ENCODE measurements at places on chromosomes 7 and 10.
A peak's percentile ranks its signal among the peaks of the same experiment; 100 is the strongest.

- no peak for DNase-seq
Observed at GRCh38 chr10:105964009-105964408, 1200.5 kb downstream of the SORCS1 start.

DNA sequence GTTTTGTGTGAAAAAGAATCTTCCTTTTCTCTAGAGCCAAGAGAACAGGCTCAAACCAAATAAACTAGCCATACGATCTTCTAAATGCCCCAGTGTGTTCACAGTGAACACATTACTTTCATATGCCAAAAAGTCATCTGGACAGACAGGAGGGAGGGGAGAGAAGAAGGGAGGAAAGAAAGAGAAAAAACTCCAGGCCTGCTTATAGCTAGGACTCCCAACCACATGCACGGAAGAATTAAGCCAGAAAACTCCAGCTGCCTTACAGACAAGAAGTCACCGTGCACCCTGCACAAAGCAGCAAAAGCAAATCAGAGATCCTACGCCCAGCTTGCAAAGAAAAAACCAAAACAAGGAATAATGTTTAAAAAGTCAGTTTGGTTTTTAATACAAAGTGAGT is 34.3 kb downstream of the SNX8 start:
- DNase-seq = no peak

- DNase-seq = no peak
Observed at GRCh38 chr10:121771966-121772365, 155.9 kb downstream of the ATE1 start.

DNA sequence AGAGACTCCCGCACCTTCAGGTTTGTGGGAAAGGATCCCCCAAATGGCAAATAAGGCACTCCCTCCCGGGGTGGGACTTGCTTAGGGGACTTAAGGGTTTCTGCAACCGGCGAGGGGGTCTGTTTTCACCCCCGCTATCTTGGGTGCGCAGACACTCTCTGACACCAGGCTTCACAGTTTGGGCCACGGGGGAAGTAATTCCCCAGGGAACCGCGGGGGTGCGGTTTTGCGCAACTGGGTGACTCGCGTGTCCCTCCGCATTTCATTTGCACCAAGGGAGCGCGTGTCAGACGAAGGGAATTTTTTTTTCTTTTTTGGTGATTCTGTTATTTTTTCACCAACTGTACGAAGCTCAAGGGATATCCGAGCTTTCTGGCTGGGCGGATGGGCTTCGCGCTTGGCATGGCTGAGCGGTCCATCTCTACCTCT is 1.7 kb downstream of the GRM8 start:
- no peak for DNase-seq

- DNase-seq = no peak
Observed at GRCh38 chr10:56142092-56142728, 218.8 kb downstream of the ZWINT start.

GRCh38 chr10:26467639-26468038 is 29.5 kb downstream of the APBB1IP start:
- DNase-seq = no peak

DNA sequence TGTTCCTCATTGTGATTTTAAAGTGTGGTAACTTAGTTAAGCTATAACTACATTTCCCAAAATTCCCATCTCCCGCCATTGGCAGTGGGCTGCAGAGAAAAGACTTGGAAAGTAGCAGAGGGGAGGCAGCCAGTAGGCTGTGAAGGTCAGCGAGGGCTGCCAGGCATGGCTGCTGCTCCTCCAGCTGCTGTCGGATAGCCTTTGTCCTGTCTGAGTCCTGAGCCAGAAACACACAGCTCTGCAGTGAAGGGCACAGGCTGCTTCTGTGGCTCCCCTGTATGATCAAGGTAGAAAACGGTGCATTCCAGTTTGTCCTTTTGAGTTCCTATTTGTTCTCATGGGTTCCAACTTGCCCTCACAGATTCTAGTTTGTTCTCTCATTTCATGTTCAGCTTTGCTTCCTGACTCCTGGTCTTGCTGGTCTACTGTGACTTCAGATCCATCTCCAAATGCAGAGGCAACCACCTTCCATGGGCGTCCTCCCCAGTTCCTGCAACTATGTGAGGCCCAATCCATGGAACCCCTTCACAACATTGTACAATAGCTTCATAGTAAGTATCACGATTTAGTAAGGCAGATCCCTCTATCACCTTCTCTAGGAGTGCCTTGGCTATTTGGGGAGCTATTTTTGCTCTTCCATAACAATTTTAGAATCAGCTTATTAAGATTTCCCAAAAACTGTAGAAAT is 31.7 kb downstream of the SYPL1 start:
- DNase-seq = no peak

DNA sequence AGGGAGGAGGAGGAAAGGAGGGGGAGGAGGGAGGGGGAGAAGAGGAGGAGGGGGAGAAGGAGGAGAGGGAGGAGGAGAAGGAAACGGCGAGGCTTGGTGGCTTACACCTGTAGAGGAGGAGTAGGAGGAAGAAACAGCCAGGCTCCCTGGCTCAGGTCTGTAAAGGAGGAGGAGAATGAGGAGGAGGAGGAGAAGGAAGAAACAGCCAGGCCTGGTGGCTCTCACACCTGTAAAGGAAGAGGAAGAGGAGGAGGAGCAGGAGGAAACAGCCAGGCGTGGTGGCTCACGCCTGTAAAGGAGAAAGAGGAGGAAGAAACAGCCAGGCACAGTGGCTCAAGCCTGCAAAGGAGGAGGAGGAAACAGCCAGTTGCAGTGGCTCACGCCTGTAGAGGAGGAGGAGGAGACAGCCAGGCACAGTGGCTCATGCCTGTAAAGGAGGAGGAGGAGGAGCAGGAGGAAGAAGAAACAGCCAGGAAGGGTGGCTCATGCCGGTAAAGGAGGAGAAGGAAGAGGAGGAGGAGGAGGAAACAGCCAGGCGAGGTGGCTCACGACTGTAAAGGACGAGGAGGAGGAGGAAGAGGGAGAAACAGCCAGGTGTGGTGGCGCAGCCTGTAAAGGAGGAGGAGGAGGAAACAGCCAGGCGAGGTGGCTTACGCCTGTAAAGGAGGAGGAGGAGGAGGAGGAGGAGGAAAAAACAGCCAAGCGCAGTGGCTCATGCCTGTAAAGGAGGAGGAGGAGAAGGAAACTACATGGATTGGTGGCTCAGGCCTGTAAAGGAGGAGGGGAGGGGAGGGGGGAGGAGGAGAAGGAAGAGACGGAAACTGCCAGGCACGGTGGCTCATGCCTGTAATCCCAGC is 14.9 kb upstream of the CRCP start:
- DNase-seq = peak; percentile 91

GRCh38 chr10:4512671-4513240 is 313.3 kb upstream of the AKR1E2 start:
- peak; percentile 49 for DNase-seq

- DNase-seq = no peak
Observed at GRCh38 chr7:72467237-72467636, 55.1 kb upstream of the CALN1 start.

- no peak for DNase-seq
Observed at GRCh38 chr7:143948733-143949132, 5.9 kb upstream of the OR2F1 start.

DNA sequence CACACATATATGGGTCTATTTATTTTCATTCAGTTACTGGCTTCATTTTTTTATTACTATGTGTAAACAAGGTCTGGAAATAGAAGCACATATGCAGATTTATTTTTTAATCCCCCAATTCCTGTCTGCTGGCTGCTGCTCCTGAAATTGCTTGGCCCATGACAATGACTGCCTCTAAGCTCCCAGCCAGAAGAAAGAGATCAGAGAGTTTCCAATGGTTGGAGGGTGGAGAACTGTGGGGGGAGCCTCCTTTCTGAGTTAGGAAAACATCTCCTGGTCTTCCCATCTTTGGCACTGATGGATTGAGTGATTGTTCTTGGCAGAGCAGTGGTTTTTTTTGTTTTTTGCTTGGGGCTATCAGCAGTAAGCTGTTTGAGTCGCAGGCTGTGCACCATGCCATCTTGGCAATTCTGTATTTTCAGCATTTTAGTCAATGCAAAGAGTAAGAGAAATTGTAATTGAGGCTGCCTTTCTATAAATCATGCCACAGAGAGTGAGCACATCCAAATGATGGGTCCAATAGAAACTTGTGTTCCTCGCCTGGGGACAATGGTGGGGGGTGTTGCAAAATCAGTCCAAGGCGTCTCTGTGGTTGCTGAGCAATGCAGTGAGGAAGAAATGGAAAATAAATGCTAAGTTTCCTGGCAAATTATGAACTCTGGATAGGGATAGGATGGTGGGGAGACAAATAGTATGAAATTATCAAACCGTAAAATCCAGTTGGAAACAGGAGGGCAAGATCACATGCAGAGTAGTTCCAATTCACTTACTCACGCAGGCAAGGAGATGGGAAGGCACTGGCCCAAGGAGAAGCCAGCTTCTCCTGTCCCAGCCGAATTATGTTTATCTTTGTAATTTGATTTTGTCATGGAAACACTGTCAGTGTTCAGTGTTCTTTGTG is 382.4 kb downstream of the SORCS3 start:
- no peak for DNase-seq

DNA sequence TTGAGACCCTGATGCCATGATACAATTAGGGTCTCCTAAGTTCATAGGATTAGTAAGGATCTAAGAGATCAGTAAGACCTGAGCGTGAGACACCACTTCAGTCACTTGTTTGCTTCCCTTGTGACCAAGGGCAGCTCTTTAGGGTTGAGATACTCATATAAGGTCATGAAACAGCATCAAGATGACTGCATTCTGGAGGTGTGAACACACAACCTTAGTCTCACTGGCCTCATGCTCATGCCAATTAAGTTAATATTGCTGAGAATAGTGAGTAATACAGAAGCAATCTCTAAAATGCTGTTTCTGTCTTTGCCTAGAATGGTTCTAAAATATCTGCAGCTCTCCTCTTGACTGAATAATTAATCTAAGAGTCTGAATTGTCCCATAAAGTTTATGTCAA is 39.6 kb upstream of the KLHL7 start:
- no peak for DNase-seq

DNA sequence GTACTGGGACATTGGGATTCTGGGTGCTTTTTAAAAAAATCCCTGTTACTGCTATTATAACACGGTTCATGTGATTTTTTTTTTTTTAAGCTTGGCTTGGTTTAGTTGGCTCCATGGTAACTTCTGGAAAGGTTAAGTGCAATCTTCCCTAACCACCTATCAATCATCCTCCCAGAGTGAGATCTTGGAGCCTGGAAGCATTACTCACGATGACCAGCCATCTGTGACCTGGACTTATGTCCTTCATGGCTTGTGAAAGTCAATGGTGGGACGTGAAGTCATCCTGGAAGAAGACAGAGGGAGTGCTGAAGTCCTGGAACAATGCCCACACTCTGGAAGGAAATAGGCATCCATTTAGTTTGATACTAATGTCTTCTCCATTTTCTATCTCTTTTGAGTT is 135.5 kb upstream of the FRMD4A start:
- no peak for DNase-seq

- DNase-seq = no peak
Observed at GRCh38 chr7:133504825-133505224, 251.9 kb downstream of the EXOC4 start.

- DNase-seq = no peak
Observed at GRCh38 chr10:60521974-60522405, 132.3 kb upstream of the ANK3 start.

DNA sequence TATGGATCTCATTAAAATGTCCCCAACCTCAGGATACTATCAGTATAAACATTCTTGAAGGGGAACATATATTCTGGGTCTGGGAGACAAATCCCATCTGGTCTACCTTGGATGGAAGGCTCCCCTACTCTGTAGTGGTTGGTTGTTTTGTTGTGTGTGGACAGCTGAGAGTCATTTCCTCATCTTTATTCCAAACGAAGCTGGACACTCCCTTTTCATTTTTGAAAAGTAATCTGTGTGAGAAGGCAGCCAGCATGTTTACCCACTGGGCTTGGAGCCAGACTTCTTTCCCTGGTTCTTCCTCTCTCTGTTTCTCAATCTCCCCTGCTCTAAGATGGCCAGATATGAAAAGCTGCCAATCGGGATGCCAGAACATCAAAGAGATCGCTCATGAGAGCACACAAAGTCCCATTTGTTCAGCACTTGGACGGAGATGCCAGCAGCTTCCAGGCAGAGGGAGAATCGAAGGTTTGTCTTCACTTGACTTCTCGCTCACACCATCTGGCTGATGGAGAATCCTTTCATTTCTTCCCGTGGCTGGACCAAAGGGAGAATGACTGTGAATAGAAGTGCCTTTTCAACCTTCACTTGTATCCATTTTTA is 108.1 kb upstream of the AGR3 start:
- peak; percentile 98 for DNase-seq

DNA sequence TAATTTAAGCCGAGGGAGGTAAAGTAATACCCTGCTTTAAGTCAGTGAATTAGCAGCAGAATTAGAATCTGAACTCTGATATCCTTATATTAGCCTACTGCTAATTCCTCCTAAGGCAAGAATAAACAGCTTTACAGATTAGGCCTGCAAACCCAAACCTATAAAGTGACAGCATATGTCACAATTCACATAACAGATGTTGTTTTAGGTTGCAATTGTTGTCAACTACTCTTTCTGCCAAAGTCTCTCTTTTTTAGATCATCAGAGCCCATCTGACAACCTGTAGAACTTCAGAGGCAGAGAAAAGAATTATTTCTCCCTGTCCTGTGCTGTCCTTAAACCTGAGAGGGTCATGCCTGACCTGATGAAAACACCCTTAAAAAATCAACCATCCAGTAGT is 167.2 kb downstream of the PRKG1 start:
- no peak for DNase-seq

GRCh38 chr7:123747620-123748141 is 1.1 kb downstream of the WASL start:
- DNase-seq = peak; percentile 75

- no peak for DNase-seq
Observed at GRCh38 chr7:154364170-154364569, 312.0 kb downstream of the DPP6 start.

DNA sequence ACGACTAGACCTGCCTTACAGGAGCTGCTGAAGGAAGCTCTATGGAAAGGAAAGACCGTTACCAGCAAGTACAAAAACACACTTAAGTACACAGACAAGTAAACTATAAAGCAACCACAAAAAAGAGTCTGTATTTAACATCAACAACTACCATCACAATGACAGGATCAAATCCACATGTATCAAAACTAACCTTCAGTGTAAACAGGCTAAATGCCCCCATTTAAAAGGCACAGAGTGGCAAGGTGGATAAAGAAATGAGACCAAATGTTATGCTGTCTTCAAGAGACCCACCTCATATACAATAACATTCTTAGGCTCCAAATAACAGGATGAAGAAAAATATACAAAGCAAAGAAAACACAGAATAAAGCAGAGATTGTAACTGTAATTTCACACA is 307.0 kb upstream of the DKK1 start:
- no peak for DNase-seq

DNA sequence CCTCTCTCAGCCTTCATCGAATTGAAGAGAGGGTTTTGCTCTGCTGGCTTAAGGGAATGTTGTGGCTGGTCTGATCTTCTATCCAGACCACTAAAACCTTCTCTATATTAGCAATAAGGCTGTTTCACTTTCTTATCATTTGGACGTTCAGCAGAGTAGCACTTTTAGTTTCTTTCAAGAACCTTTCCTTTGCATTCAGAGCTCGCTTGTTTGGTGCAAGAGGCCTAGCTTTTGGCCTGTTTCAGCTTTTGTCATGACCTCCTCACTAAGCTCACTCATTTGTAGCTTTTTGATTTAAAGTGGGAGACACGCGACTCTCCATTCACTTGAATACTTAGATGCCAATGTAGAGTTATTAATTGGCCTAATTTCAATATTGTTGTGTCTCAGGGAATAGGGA is 3.9 kb downstream of the MPP7 start:
- no peak for DNase-seq

- DNase-seq = no peak
Observed at GRCh38 chr7:118003476-118003875, 130.2 kb upstream of the CTTNBP2 start.

Measured in prostate gland (tissue), 2 donors.